ENCODE measurements at places on chromosomes 5 and 9.

DNA sequence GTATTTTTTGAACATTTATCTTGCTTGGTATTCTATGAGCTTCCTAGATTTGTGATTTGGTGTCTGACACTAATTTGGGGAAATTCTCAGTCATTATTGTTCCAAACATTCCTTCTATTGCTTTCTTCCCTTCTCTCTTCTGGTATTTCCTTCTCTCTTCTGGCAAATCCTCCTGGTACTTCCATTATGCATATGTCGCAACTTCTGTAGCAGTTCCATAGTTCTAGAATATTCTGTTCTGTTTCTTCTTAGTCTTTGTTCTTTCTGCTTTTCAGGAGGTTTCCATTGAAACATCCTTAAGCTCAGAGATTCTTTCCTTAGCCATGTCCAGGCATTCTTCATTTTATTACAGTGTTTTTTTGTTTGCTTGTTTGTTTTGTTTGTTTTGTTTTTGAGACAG, 155.2 kb upstream of the PIK3R1 start:
- no peak for DNase-seq

- no peak for DNase-seq
These were observed 169.9 kb downstream of the EFNA5 start for GRCh38 chr5:107500840-107501239.

DNA sequence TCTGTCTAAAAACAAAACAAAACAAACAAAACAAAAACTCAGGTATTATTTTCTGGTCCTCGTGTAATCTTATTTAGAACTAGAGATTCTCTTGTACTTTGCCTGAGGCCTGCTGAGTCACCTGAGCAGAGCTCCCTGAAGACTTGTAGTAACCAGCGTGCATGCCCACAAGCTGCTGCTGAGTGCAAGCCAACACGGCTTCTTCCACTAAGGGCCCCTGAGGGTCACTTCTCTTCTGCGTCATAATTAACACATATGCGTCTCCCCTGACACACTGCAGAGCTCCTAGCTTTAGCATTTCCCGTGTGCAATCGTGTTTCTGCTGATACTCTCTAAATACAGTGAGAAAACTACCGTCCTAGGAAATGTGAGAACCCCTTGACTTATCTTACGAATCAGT, 10.9 kb upstream of the NDFIP1 start:
- no peak for DNase-seq

DNA sequence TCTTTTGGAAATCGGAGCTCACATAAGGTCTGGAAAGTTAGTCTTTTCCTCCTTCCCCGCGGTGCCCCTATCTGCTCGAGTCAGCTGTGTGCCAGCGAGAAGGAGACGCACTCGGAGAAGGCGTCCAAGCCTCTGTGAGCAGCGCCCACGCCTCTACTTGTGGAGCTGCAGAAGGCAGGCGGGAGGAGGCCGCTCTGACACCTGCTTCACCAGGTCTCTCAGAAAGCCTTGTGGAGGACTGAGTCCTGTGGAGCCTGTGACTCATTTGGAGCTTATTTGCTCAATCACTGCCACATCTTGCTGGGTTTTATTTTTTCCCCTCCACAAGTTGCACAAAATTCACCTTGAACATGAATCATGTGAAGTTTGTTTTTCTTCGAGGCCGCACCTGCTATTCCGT, 117.5 kb downstream of the IRX2 start:
- no peak for DNase-seq

GRCh38 chr9:128485414-128485855, 19.1 kb upstream of the GLE1 start:
- no peak for DNase-seq

Data from muscle of arm (tissue), 14 donors.